Stimulated activated CD4-positive, alpha-beta T cell treated with anti-CD3 and anti-CD28 coated beads, TNF-alpha, amount 100 ng/mL, for 48 hours (primary cell): ENCODE measurements at places on chromosomes 3 and 15.

DNA sequence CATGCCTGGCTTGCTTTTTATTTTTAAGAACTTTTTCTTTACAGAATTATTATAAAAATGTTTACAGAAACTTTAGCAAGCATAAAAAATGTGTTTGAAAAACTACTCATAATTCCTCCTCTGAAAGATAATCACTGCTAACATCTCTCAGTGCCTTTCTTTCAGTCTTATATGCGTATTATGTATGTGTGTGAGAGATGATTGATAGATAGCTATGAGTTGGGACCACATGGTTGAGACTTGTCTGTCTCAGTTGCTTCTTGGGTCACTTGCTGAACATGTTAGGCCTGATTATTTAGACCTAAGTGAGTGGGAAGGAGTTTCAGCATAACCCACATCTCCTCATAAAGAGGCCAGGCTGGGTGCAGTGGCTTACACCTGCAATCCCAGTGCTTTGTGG, 11.1 kb downstream of the MAP6D1 start:
- no peak for DNase-seq

DNA sequence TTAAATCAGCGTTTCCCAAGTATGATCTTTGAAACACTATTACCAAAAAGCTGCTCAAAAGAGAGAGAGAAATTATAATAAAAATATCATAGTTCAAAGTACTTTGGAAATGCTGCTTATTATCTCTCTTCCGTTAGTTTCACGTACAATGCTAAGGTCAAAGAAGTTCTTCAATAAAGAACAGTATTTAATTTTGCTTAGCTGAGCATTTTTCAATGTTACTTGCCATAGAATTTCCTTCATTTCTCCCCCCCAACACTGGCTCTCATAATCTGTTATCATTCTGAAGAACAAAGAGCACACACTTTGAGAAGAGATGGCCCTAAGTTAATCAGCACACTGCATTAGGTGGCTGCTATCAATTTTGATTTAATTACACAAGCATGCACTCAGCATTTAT, 840.8 kb upstream of the CFAP20DC start:
- DNase-seq, result no peak

- DNase-seq, result no peak
Observed at GRCh38 chr15:57751177-57751800, 44.8 kb downstream of the POLR2M start.

GRCh38 chr3:100001526-100002270, 112.6 kb downstream of the FILIP1L start:
- no peak for DNase-seq

DNA sequence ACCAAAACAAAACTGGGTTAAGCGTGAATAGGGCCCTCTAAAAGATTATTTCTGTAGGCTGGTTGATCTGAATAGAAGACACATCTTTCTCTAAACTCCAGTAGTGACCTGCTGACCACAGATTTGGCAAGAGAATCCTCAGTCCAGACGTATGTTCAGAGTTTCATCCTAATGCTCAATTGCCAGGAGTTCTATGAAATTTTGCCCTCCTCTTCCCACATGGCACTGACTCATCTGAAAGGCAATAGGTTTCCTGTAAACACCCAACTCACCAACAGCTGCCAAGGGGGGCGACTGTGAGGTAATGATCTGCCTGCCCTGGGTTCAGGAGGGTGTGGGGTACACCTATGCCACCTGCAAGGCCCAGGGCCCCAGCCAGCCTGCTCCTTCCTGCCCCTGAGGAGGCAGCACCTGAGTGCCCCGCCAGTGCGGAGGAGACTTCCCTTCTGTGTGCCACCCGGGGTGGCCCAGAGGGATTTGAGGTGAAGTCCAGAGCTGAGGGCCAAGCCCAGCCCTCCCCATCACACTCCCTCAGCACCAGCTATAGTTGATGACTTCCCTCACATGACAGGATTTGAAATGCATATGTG, 8.4 kb upstream of the PLA2G4D start:
- DNase-seq, result no peak

- no peak for DNase-seq
Observed at GRCh38 chr15:85743392-85744055, 51.2 kb downstream of the KLHL25 start.

GRCh38 chr15:60074181-60074885, 70.2 kb downstream of the FOXB1 start:
- DNase-seq, result no peak

- no peak for DNase-seq
Observed at GRCh38 chr3:127050733-127051132, 67.8 kb downstream of the PLXNA1 start.
